Esophagus squamous epithelium (tissue), 5 donors: ENCODE measurements at places on chromosomes 3 and 15.

GRCh38 chr15:98134905-98135304 lies 174.4 kb downstream of the ARRDC4 start:
- no peak for DNase-seq

- DNase-seq: no peak
Measured at GRCh38 chr3:30641416-30642251, 35.2 kb downstream of the TGFBR2 start.

- DNase-seq: no peak
Measured at GRCh38 chr3:78589778-78590177, 1178.0 kb downstream of the ROBO1 start.

DNA sequence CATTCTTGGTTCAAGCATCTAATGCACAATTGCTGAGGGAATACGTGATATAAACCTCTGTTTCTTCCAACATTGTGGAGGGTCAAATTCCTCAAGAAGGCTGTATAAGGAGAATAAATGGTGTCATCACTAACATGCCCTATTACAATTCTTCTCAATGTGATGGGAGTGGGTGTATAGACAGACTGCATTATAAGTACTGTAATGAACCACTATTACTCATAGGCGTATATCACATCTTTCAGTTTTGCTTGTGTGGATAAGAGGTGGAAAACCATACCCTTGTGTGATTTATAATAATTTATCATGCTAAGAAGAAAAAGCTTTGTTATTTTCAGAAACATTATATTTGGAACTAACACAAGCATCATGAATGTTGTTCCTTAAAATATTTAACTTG lies 35.3 kb upstream of the BBX start:
- DNase-seq: no peak

DNA sequence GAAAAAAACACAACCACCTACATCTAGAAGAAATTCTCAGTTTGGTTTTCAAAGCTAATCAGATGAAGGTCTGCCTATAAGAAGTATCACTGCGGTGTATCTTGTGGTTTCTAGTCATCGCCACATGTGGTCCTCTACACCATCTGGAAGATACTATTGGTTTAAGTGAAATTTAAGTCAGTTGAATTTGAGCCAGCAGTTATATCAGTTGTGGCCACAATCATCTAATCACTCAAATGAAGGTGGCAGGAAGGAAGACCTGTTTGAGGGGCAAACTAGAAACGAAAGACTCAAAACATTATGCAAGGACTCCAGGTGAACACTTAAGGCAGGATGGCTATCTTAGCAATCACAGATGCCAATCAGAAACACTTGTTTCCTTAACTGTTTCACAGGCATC lies 48.7 kb downstream of the ETV5 start:
- DNase-seq: no peak

DNA sequence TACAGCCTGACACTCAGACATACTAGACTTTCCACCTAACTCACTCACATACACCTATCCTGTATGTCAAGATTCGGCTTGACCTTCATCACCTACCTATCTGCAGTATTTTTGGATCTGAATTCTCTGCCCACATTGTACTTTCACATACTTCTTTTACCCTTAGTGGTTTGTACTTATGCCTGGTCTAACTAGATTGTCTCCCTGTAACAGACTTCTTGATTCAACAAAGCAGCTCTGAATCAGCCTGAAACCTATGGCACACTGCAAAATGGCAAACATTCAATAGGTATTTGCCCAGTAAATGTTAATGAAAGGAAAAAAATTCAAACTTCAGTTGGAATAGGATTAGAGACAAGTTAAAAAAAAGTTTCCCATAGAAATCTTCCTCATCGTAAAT lies 106.5 kb downstream of the UBE3A start:
- no peak for DNase-seq

DNA sequence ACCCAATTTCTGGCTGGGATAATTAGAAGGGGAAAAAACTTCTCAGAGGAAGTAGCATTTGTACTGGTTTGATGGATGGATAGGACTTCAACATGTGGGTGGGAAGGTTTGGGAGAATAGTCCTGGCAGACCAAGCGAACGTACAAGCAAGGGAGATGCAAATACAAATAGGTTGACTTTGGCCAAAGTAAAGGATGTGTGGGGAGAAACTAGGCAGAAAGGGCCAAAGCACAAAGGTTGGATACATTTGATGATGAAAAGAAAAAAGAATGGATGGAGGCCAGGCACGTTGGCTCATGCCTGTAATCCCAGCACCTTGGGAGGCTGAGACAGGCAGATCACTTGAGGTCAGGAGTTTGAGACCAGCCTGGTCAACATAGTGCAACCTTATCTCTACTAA lies 63.4 kb downstream of the ERC2 start:
- DNase-seq: no peak

GRCh38 chr3:57928511-57928910 lies 79.7 kb upstream of the FLNB start:
- no peak for DNase-seq

GRCh38 chr15:50590288-50590687 lies 43.8 kb upstream of the USP50 start:
- DNase-seq: no peak

DNA sequence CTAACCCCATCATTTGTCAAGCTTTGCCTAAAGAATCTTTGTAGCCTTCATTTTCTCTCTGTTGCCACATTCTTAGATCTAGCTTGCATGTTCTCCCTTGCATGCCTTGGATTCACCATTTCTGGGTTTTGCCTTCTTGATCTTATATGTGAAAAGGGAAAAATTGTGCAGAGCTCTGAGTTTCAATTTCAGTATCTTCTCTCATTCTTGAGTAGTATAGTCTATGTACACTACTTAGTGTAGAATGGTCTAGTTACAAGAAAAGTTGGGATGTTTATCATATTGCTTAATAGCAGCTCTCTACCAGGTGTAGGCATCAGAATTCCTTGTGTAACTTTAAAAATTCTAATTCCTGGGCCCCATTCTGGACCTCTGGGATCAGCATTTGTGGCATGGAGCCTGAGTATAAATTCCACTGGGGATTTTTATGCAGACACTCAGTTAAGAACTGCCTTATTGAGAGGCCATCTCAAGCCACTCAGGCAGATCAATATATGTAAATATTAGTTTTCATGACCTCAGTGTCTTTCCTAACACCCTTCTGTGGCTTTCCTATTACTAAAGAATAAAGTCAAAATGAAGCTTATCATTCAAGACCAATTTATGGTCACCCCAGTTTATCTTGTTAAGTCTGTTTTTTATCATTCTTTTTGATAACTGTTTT lies 23.4 kb downstream of the GTF2E1 start:
- DNase-seq: no peak
